ENCODE measurements at places on chromosomes 16 and 17.

- no peak for DNase-seq
Observed at GRCh38 chr17:49756323-49757150, 7.4 kb downstream of the FAM117A start.

GRCh38 chr17:30095507-30096244, 20.9 kb upstream of the NSRP1 start:
- no peak for DNase-seq

- DNase-seq, result no peak
Observed at GRCh38 chr16:62545039-62545438, 508.8 kb upstream of the CDH8 start.

GRCh38 chr16:58699151-58699550, 14.6 kb upstream of the SLC38A7 start:
- no peak for DNase-seq

DNA sequence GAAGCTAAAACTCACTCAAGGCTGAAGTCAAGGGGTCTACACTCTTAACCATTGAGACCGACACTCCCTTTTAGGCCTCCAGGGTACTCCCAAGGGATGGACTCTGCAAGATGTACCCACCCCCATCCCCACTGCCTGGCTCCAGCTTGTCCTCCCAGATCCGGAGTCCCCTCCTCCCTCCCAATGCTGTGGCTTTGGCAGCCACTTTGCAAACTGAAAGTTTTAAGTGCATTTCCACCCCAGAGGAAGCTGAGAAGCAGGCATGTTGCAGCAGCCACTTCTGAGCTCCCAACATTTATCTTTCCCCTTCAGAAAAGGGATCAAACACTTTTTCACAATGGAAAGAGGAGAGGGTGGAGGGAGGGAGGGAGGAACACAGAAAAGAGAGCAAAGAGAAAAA, 115.2 kb downstream of the COPRS start:
- DNase-seq, result no peak

DNA sequence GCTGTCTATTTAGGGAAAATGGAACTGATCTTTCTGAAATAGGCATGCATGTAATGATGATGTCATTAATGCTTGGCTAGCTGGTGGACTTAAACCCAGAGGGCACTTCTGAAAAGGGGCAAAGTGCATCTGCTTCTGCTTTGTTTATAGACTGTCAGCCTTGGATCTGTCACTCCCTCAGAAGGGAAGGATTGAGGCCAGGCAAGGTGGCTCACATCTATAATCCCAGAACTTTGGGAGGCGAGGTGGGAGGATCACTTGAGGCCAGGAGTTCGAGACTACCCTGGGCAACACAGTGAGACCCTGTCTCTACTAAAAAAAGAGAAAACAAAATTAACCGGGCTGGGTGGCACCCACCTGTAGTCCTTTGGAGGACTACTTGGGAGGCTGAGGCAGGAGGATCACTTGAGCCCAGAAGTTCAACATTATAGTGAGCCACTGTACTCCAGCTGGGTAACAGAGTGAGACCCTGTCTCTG, 185.5 kb downstream of the WWOX start:
- DNase-seq, result no peak

Data from breast epithelium (tissue), 4 donors.